ENCODE measurements at places on chromosomes 5 and 9.

- DNase-seq = no peak
Measured at GRCh38 chr5:56545016-56545415, 270.3 kb upstream of the MAP3K1 start.

DNA sequence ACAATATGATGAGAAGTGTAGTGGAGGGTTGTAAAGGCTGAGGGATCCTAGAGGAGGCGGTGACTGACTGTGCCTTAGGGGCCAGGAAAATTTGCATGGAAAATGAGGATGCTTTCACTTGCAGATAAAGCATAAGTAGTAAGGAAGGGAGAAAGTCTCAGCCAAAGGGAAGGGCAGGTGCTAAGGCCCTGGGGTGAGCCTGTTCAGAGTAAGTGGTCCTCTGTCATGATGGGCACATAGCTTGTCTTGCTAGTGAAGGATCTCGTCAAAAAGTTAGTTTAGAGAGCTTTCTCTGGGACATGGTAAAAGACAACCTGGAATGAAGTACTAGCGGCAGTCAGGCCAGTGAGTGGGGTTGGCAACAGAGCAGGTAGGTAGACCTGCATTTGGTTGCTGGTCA, 75.4 kb upstream of the CPLX2 start:
- DNase-seq = no peak

DNA sequence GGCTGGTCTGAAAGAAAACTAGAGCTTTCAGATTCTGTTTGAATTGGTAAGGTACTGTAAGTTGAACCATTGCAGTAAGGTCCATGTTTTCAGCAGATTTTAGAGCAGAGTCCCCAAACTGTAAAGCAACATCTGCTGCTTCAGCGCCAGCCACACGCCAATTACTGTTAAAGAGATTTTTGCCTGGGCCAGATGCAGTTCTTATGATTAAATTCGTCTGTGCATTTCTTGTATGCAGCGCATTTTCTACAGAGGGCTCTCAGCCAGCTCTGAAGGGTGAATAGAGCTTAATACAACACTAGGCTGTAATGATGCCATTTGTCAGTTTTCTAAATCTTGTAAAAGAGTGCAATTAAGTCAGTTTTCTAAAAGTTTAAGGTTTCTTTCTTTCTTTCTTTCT, 246.3 kb downstream of the COX7C start:
- DNase-seq = no peak

DNA sequence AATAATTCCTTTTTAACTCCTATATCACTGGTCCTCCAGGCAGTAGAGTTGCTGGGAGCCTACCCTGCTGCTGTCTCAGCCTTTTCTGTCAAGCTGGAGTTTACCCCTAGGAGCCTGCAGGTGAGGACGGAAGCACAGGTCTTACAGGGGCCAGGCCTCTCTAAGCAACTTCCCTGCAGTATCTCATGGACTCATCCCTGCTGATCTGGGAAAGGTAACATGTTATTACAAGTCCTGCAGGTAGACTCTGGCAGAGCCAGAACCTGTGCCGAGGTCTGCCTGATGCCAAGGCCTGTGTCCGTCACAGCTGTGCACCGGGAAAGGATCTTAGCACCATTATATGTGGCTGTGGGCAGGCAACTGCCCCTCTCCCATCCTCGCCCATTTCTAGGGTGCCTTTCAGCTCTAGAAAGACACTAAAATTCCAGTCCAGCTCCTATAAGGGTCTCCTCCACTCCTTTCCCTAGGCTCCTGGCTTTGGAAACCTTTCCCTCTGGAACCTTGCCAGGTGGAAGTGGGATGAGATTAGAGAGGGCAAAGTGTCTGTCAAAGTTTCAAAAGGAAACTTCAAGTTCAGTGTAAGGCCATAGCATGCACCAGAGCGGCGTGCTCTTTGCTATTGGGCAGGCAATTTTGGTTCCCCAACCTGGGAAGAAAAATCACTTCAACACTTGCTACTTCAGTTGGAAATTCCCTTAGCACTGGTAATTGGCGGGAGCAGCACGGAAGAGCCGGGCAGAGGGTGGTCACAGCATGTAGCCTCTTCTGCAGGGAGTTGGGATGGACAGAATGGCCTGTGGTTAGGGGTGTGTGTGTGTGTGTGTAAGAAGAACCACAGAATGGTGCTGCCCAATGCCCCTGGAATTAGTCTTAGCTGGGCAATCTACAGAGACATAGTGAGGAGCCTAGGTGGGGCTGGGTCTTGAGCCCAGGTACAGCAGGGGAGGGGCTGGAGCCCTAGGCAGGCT, 17.5 kb downstream of the TMEM171 start:
- DNase-seq = no peak

- no peak for DNase-seq
Measured at GRCh38 chr9:77598524-77598923, 49.6 kb downstream of the GNA14 start.

DNA sequence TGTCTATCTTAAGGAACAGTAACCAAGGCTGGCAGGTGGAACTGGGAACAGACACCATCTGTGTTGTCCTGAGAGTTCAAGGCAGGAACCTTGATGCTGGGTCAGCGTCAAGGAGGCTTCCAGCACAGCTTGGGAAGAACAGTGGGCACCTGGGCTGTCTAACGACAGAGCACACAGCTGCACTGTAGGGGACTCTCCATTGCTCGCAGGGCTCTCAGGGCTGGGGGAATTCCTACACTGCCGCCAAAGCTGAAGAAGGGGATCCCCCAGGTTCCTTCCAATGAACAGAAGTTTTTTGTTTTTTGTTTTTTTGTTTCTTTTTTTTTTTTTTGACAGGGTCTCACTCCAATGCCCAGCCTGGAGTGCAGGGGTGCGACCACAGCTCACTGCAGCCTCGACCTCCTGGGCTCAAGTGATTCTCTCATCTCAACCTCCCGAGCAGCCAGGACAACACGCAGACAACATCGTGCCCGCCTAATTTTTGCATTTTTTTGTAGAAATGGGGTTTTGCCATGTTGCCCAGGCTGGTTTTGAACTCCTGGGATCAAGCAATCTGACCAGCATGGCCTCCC, 81.9 kb downstream of the PTPN3 start:
- no peak for DNase-seq

GRCh38 chr9:92563116-92564100, 27.6 kb upstream of the ECM2 start:
- no peak for DNase-seq

DNA sequence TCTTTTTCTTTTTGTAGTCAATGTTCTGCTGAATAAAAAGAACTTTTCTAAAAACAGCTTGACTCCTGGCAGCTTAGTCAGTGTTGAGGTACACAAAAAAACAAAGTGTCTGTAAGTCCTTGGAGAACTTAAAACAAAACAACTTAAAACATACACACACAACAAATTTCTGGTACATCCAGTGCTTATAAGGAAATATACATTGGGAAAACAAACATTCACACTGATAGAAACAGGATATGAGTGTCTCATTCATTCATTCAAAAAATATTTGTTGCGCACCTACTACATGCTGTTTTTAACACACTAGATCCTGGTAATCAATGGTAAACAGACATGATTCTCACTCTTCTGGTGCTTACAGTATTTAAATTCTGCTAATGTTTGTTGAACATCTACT, 27.4 kb upstream of the MEGF9 start:
- no peak for DNase-seq

GRCh38 chr9:111094958-111095357, 56.7 kb upstream of the LPAR1 start:
- DNase-seq = no peak

GRCh38 chr5:131814990-131815389, 18.2 kb upstream of the FNIP1 start:
- DNase-seq = no peak

DNA sequence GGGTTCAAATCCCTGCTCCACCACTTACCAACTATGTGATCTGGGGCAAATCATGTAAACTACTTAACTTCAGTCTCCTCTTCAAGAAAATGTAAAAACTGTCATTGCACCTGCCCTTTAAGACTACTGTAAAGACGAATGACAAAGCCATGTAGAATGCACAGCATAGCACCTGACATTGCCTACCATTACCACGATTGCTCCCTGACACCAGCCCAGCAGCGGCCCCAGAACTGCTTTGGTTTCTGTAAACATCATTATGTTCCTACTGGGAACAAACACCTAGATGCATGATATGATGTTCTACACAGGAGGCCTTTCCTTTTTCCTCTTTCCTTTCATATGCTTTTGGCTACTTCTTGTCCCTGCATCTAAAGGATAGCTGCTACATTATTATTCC, 23.1 kb upstream of the PLPP6 start:
- no peak for DNase-seq

DNA sequence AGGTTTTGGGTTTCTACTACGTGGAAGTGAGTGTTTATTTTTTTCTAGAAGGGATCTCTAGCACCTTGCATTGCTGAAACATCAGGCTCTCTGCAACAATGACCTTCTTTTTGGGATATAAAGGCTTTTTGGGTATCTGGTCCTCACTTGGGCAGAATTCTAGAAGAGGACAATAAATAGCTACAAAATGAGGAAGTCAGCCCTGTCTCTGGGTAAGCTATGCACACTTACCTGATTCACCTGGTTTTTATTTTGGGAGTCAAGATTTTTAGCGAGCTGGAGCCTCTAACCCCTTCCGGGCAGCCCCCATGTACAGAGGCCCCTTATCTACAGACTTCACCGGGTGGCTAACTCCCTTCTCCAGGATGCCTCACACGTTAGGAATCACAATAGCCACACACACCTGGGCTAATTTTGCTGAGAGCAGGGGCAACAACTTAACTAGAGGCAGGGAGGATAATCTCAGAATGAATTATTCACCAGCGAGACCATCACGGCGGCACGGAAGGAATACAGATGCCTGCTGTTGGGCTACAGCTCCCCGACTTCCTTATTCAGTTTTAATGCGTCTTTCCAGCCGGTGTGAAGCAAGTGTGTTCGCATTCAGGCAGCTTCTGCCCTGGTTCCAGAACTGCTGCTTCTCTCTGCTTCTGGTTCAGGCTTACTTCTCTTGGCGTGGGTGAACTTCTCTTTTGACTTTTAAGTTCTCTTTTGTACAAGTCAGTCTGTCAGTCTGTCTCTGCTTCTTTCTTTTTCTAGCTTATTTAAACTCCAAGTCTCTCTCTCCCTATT, 341.0 kb upstream of the PANK3 start:
- DNase-seq = no peak

GRCh38 chr5:43202380-43202779, 10.4 kb downstream of the NIM1K start:
- DNase-seq = no peak

DNA sequence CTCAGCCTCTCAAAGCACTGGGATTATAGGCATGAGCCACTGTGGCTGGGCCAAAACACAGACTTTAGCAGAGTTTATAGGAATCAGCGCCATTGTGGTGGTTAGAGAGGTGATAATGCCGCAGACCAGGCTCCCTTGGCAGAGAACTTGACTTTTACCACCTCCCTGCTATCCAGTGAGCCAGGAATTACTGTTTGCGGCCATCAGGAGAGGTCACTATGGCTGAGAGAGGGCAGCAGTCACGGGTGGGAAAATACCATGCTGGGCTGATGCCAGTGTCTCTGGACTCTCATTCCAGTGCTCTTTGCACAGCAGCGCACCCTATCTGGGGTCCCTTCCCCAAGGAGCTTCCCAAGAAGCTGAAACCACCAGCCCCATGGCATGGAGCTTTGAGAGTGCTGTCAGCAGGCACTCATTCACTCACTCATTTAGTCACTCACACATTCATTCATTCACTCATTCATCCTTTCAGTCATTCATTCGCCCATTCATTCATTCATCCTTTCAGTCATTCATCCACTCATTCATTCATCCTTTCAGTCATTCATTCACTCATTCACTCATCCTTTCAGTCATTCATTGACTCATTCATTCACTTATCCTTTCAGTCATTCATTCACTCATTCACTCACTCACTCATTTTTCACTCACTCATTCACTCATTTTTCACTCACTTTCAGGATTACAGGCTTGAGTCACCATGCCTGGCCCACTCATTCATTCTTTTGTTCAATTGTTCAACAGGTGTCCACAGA, 27.3 kb upstream of the RNU6ATAC start:
- DNase-seq = no peak

GRCh38 chr5:67183859-67184258, 12.7 kb downstream of the CD180 start:
- DNase-seq = no peak

- no peak for DNase-seq
Measured at GRCh38 chr5:2666081-2666480, 85.4 kb downstream of the IRX2 start.

DNA sequence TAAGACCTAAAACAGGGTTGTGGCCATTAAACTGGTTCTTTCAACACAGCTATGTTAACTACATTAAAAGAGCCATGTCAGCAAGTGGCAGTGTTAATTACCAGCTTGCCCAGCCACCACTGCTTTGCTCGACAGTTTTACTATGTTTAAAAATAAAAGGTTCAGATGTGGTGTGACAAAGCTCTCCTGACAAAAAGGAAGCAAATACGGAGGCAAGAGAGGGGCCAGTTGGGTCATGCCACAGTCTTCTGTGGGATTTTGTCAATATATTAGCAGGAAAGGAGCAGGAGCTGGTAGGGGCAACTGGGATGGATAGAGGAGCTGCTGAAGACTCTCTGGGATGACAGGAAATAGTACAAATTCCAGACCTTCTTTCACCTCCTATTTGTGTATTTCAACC, 113.5 kb upstream of the PCA3 start:
- DNase-seq = no peak

DNA sequence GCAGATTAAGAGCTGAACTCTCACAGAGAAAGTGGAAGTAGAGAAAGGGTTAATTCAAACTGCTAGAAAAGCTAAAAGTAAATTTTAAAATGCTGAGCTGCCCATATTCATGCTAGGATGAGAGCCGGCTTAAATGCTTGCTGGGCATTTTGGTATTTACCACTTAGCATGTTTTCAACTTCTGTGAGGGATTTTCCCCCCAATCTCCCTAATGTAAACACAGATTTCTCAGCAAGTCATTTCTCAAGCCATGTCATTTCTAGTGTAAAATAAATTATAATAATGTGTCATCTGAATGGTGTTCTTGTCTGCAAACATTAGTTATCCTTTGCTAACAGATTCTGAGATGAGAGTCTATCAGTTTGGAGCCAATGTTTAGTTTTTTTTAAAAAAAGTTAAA, 22.3 kb downstream of the RPS23 start:
- DNase-seq = no peak

DNA sequence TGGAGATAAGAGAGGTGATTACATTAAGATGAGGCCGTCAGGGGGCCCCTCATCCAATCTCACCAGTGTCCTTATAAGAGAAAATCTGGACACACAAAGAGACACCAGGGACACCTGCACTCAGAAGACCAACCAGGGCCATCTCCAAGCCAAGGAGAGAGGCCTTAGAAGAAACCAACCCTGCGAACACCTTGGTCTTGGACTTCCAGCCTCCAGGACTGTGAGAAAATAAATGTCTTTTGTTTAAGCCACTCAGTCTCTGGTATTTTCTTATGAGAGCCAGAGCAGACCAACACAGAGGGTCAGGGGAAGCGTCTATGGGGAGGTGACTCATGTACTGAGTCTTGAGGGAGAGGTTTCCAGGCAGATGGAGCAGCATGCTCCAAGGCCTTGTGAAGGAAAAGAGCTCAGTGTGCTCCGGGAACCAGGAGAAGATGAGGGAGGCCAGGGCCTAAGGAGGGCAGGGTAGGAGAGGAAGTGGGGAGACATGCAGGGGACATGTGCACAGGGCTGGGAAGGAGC, 5.4 kb downstream of the PHYKPL start:
- DNase-seq = no peak
